ENCODE measurements at places on chromosomes 1 and 21.
A peak's percentile ranks its signal among the peaks of the same experiment; 100 is the strongest.

- no peak for DNase-seq
These were observed 147.9 kb downstream of the SYF2 start for GRCh38 chr1:25084407-25084806.

GRCh38 chr1:1085171-1085841, 11.2 kb upstream of the RNF223 start:
- DNase-seq = no peak

DNA sequence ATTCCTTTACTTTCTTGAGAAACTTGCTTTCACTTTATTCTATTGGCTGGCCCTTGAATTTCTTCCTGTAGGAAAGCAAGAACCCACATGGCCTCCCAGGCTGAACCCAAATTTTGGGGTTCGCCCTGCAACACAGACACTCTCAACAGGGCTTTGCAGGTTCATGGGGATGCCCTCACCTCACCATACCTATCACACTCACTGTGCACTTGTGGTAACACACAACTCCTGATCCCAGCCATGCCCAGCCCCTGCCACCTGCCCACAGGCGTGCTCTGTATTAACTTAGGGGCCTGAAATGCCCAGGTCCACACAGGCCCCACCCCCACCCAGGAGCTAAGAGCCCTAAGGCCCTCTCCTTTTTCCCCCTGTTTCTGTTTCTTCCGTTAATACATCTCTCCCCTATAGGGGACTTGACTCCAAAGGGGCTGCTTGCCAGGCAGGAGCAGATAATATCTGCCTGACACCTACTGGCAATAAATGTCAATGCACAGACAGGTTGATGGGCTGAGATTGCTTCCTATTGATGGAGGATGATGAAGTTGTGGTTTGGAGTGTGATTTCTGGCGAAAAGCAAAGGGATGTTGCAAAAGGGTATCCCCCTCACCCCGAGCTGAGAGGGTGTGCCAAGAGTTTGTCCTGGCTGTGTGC, 171.5 kb downstream of the AJAP1 start:
- no peak for DNase-seq

DNA sequence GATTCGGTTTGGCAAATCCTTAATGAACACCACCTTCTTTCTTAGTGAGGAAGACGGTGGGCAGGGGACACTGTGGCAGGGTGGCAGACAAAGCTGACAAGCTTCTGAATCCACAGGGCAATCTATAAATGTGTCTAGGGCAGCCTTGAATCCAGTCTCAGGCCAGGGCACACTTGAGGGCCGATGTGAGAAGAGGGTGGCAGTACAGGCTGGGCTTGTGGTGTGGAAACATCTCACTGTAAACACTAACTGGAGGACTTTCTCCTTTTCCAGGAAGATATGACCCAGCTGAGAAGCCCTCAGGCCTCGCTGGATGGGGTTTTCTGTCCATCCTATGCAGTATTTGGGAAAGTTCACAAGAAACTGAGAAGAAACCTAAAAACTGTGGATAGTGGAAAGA, 46.5 kb downstream of the PKP1 start:
- no peak for DNase-seq

- no peak for DNase-seq
These were observed 128.5 kb upstream of the ZNHIT6 start for GRCh38 chr1:85836736-85837135.

DNA sequence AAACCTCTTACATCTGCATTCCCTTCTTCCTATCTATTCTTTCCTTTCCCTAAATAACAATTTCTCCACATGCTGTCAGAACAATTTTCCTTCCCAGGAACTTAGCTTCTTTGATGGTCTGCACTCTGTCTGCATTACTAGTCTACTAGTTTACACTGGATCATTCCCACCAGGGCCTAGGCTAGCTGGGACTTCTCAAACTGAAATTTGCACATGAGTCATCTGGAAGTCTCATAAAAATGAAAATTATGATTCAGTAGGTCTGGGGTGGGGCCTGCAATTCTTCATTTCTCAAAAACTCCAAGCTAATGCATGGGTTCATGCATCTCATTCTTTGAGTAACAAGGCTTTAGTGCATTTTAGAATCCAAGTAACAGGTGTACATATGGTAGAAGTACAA, 74.2 kb downstream of the GABPA start:
- DNase-seq = no peak

DNA sequence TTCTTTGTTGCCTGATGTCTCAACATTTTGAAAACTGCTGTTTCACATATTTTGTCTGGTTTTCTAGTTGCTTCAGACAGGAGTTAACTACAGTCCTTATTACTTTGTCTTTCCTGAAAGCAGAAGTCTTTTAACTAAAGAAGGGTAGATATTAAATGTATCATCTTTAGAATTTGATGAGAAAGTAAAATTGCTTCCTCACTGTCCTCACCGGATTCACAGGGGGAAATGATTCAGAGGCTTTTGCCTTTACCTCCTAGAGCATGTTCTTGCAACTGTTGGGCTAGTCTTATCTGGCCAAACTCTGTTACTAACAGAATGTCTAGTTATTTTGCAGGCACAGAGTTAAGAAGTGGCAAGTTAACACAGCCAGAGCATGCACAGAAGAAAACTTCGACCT, 107.2 kb upstream of the VAV3 start:
- no peak for DNase-seq

DNA sequence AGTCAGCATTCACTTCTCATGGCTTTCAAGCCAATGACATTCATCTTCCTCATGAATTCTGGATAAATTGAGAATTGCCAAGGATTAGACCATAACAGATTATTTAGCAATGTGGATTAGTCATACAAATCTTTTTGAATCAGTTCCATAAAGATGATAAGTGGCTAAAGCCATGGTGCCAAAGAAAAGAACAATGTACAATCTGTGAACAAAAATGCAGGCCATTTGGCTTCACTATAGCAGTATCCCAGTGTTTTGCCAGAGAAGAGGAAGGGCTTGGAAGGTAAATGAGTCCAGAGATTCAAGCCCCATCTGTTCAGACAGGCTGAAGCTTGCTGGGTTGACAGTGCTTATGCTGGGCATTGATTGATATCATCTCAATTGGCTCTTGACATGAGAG, 376.4 kb upstream of the LRRC7 start:
- no peak for DNase-seq

DNA sequence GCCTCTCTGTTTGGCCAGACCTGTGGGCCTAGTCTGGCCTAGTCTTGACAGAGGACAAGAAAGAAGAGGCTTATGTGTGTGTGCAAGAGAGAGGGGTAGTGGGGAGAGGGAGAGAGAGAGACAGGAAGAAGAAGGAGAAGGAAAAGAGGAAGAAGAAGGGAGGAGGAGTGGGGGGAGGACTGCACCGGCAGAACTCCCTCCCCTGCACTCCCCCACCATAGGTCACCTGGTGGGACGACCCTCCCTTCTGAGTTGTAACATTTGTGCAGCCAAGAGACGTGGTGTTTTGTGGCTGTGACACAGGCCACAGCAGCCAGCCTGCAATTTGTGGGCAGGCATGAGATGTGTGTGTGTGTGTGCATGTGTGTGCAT, 4.3 kb downstream of the INAVA start:
- DNase-seq = no peak

DNA sequence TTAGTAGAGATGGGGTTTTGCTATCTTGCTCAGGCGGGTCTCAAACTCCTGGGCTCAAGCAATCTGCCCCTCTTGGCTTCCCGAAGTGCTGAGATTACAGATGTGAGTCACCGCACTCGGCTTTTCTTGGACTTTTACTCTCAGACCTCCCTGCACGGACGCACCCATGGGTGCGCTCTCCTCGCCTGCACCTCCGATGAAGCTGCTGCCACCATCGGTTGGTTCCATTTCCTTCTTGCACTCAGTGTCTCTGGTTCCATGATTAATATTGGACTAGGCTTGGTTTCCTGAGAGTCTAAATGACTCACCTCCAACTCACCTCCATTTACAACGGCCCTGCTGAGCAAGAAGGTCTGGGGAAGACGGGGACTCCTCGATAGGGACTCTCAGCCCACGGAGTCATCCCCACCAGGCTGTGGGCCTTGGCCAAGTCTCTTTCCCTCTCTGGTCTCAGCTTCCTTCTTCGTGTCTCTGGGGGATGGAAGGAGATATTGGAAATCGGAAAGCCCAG, 6.7 kb upstream of the TNFRSF8 start:
- no peak for DNase-seq

DNA sequence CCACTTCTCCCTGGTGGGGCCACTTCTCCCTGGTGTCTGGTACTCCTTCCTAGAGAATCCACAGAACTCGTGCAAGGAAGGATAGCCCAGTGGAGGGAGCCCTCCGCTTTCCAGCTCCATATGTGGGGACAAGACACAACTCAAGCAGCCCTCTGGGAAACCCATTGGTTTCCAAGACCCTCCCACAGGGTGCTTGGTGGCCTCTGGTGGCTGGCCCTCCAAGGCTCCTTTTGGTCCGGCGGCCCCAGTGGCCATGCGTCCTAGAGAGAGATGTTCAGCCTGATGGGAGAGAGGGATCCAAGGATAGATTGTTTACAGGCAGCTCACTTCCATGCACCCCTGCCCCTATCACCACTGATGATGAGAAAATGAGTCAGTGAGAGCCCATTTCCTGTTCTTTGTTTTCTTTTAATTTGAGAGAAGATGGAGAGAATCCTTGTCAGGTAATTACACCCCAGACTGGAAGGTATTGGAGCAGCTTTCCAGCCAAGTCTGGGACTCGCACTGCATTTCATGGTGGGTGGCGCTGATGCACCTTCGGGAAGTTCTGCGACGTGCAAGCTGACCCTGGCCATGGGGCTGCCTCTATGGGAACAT, 486.2 kb upstream of the VAMP3 start:
- DNase-seq = no peak

- no peak for DNase-seq
These were observed 176.2 kb upstream of the PRMT6 start for GRCh38 chr1:106880226-106880625.

DNA sequence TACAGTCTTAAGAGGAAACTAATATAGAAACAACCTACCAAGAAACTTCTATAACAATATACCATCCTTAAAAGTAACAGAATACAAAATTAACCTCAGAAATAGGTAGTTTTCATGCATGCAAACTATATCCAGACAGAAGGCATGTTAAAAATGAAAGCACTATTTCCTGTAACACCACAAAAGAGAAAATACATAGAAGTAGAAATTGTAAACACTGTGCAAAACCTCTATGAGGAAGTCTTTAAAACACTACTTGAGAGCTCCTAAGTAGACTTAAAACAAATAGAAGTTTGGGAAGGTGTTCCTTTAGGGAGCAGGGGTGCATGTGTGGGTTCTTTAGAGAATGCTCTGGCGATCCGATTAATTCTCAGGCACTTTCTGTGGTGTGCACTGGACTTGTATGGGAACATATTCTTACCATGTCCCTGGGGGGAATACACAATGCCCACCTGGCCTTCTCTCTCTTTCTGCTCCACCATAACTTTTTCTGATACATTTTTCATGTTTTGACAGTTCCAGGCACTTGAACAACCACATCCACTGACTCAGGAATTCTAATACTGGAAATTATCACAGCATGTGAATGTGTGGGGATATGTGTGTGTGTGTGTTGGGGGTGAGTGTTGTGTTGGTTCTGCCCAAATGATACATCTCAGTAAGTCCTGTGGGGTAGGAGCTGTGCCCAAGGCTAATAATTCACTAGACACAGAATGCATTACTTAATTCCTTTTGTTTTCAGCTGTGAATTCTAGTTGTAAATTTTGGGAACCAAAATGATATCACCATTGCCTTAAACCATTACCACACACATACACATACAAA, 866.3 kb upstream of the B3GALT2 start:
- DNase-seq = no peak

DNA sequence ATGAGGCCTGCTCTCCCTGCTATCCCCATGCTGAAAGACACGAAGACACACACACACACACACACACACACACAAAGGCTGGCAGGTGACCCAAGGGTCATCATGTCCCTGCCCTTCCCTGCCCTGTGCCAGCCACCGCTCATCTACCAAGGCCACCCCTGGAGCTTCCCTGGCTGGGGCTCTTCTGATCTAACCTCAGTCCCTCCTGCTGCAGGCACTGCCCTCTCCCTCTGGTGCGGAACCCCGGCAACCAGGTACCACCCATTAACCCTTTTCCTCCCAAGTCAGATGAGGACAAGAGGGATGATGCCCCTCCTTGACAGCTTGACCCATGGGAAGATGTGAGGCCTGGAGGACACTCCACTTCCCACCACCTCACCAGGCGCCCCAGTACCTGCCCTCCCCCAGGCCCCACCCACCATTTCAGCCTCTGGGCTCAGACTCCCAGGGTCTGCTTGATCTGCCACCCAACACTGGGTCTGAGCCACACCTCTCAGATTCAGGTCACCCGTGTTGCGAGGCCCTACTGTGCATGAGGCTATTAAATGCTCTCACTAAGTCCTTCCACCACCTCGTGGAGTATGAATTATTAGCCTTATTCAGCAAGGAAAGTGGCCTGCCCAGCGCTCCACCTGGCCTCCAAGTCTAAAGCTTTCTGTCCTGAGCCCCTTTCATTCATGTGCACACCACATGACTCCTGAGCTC, 2.5 kb downstream of the SDC3 start:
- DNase-seq = no peak

DNA sequence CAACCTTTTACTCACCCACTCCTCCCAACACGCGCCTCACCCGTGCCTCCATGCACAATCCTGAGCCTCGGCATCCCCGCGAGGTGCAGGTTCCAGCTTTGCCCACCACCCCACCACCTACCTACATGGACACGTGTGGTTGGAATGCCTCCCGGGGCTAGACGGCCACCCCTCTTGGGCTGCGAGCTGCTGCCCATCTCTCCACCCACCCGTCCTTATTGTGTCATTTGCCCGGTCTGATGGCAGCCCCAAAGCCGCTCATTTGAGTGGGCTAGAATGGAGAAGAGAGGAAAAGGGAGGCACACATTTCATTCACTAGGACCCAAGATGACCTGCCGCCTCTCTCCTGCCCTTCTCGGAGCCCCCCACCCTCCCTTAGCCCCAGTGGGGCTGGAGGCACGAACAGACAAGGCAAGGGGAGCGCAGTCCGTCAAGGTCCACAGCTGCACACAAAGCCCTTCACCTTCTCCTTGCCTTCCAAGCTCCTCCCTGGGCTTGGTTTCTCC, 785 bp downstream of the ZNF697 start:
- no peak for DNase-seq

GRCh38 chr1:115641762-115642167, at the start of gene VANGL1:
Gene VANGL1, plus strand, starts transcription at chr1:115641970. Its CDS starts 9,444 bp downstream, at chr1:115651414.
- peak; percentile 34 for DNase-seq

DNA sequence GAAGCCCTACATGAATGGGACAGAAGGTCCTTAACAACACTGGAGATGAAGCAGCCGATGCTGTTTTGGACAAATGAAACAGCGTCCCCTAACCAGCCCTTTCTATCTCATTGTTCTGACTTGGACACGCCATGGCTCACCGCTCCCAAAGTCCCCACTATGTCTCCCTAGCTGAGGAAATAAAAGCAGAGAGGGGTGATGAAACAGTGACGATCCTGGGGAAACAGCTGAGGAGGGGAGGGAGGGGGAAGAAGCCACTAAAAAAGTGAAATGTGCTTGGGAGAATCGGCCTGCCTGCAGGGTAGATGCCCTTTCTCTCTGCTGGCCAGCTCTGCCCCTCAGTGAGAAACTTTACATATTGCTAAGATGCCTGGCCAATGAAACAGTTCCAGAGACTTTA, 1.1 kb upstream of the ACKR1 start:
- no peak for DNase-seq

DNA sequence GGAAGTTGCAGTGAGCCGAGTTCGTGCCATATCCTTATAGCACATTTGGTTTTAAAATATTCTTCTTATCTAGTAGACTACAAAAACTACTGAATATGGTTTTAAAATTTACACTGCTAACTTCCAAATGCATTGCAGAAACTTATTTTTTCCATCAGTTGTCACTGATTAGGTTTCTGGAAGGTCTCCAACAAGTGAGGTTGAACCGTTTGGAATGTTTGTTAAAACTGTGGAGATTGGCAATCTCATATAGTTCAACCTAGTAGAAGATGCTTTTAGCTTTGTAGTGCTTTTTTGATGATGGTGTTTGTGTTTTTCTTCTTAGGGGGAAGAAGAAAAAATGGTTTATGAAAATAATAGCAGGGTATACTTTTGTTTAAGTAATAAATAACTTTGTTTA, 12.9 kb downstream of the CENPF start:
- no peak for DNase-seq

Data from effector memory CD8-positive, alpha-beta T cell (primary cell).